Peyer's patch (tissue), 4 donors: ENCODE measurements at places on chromosomes 16 and 17.
A peak's percentile ranks its signal among the peaks of the same experiment; 100 is the strongest.

GRCh38 chr17:29031488-29031887 lies 11.5 kb upstream of the PIPOX start:
- no peak for DNase-seq

GRCh38 chr16:3988011-3988410 lies 107.5 kb upstream of the CREBBP start:
- no peak for DNase-seq

- no peak for DNase-seq
These were observed 2101.2 kb downstream of the TP53TG3F start for GRCh38 chr16:35560637-35560984.

- no peak for DNase-seq
These were observed 53.1 kb downstream of the CFDP1 start for GRCh38 chr16:75379911-75380847.

- no peak for DNase-seq
These were observed 1.6 kb upstream of the IRF8 start for GRCh38 chr16:85897382-85897781.

DNA sequence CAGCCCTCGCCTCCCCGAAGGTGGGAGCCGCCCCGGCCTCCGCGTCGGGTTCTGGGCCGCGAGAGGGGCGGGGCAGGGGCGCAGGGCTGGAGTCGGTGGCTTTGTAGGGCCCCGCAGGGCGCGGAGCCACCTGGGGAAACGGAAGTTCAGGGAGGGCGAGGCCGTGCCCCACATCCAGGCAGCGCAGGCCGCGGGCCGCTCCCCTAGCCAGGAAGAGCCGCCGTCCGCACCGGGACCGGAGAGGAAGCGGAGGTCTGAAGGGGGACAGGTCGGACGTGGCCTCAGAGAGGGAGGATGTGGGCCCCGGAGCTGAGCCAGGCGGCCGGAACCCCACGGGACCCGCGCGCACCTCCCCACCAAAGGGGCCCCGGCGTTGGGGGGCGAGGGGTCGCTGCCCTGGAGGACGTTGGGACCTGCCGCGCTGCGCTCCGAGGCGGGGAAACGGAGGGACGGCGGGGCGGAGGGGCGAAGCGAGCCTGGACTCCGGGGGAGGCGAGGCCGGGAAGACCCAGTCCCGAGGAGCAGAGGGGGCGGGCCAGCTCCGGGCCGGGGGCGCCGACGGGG lies 482 bp upstream of the SLC16A3 start:
- DNase-seq: peak; percentile 89

DNA sequence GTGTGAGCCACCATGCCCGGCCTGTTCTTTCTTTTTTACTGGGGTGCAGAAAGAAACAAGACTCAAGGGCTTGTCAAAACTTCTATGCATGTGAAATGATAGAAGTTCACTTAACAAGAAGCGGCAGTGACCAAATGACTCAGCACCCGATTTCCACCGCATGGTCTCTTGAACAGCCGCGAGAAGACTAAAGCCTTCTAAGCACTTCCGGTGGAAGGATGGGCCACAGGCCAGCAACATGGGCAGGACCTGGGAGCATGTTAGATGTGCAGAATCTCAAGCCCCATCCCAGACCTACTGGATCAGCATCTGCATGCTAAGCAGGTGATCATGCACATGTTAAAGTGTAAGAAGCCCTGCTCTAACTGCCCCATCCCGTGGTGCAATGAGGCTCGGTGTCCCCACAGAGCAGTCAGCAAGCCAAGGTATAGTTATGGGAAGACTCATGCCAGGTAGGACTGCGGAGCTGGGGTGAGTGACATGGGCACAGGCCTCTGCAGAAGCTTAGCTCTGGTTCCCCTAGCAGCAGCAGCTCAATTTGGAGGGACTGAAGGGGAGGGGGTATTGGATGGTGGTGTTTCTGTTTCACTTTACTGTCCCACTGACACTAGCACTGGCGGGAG lies 88.5 kb upstream of the HNF1B start:
- no peak for DNase-seq
